ENCODE measurements at places on chromosomes 16 and 17.
A peak's percentile ranks its signal among the peaks of the same experiment; 100 is the strongest.

DNA sequence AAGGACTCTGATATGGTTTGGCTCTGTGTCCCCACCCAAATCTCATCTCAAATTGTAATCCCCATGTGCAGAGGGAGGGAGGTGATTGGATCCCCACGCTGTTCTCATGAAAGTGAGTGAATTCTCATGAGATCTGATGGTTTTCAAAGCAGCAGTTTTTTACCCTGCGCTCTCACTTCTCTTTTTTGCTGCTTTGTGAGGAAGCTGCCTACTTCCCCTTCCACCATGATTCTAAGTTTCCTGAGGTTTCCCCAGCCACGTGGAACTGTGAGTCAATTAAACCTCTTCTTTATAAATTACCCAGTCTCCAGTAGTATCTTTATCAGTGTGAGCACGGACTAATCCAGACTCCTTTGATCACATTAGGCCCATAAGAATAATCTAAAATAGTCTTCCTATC, 719.7 kb upstream of the CDH8 start:
- DNase-seq: no peak

- DNase-seq: no peak
These were observed 3.8 kb upstream of the RPL23 start for GRCh38 chr17:38857271-38857670.

DNA sequence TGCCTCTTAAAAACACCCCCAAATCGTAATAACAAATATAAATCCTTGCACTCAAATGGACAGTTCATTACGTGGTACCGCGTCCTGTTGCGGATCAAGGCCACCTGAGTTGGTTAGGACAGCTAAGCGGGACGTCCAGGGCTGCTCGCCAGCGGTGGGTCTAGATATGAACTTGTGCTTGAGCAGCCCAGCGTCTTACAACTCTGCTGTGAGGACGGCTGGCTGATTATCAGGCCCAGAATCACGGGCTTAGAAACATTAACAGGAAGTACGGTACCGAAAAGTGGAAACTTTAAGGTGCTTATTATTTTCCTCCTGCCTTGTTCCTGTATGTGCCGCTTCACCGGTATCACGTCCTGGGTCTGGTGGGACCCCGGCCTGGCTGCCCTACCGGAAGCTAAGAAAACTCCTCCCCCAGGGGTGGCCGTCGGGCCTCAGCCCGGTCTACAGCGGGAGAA, 832 bp upstream of the SRRM2 start:
- DNase-seq: no peak

DNA sequence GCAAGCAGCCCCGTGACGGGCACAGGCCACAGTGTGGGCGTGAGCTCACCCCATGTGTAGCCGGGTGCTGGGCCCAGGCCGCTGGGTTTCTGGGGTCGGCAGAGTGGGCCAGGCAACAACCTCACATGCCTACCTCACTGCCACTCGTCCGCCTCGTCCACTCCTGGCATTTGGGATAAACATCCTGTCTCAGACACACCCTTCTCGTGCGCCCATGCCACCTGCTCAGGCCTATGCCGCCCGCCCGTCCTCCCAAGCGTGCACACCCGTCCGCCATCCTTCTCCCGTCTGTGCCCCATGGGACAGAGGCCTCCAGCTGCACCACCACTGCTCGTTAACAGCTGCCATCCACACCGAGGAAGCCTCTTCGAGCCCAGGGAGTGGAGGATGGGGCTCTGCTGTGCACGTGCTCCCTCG, 64.3 kb downstream of the KLHDC4 start:
- no peak for DNase-seq

DNA sequence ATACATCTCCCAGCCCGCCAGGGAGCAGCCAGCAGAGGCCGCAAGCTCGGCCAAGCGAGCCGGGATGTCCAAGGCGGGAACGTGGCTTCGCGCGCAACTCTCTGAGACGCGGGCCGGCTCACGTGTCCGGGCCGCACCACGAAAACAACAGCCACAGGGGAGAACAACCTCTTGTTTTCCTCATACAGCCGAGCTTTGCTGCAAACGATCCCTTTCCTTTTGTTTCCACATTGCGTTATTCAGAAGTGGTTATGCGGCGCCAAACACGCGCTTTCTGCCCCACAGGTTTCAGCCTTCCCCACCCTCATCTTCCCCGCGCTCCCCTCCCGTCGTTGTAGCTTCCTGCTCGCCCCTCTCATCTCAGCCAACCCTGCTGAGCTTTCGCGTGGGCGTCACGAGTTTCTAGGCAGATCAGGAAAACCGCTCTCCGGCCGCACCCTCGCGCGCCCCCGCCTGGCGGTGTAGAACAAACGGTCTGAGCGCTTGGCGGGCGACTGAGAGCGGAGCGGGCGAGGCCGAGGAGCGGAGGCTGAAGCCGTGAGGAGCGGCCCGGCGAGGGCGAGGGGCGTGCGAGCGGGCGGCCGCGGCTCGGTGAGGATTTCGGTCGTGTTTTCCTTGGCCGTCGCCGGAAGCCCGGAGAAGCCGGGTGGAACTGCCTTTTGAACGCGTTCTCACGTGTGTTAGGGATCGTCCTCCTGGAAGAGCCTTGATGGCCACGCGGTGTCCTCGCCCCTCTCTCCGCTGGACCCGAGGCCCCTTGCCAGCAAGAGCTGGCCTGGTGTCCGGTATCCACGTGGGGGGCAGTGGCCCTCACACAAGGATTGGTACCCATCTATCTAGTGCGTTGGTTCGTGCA, 6.6 kb upstream of the SMARCD2 start:
- peak; percentile 93 for DNase-seq

DNA sequence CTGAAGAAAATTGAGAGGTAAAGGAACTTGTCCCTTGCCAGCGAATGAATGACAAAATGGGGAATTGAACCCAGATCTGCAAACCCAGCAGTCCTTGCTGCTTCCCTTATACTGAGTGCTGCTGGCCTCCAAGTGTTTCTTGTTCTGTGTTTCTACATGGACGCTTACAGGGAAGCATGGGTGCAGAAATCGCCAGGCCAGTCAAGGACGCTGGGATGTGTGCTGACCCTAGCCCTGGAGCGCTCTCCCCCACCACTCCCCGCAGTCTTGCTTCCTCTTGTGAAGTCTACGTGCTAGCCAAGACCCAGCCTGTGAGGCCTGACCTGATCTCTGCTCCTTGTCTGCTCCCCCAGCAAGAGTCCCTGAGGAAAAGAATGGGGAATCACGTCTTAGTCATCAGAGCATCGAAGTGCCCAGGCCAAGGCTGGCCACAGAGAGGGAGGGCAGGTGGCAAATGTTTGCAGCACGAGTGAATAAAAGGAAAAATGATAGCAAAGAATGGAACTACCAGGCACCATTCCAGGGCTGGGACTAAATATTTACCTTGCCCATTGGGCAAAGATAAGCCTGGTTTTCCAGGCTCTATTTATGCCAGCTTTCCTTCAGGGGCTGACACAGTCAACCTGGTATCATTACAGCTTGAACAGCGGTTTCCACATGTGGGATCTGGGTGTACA, 17.4 kb downstream of the CA4 start:
- DNase-seq: no peak

DNA sequence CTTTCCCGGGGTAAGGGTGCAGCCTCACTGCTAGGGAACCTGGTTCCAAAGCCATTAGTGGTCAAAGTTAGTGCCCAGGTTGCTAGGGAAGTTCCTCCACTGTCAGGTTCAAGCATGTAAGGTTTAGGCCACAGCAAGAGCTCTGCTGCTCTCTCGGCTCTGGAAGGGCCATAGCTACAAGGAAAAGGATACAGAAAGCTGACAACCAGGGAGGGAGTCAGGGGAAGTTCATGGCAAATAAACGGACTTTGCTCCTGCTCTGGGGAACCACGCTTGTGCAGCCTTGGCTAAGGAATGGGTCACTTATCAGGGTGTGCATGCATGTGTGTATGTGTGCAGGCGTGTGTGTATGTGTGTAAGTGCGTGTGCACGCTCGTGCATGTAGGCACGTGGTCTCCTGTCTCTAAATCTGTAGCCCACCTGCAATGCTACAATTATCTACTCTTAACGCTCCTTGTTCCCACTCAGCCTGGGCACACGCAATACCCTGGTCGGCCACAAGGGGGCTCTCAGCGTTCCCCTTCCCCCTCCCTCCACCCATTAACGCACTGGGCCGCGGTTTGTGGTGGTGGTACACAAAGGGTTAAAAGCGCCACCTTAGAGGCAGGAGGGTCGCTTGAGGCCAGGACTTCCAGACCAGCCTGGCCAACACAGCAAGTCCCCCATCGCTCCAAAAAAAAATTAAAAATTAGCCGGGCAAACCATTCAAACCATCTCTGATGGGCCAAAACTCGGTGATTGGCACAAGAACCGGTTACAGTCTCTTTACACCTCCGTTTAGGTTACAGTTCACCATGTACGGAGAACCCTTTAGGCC, 48.4 kb upstream of the KDM8 start:
- DNase-seq: peak; percentile 50

GRCh38 chr16:51388516-51388951, 237.5 kb upstream of the SALL1 start:
- no peak for DNase-seq

GRCh38 chr16:88613293-88613692, 25.1 kb upstream of the IL17C start:
- DNase-seq: no peak

GRCh38 chr17:79738643-79739042, 7.9 kb downstream of the ENPP7 start:
- no peak for DNase-seq

- DNase-seq: no peak
These were observed 2.1 kb upstream of the ITGB3 start for GRCh38 chr17:47251421-47251940.

- no peak for DNase-seq
These were observed 64.8 kb downstream of the TUBD1 start for GRCh38 chr17:59827721-59828477.

DNA sequence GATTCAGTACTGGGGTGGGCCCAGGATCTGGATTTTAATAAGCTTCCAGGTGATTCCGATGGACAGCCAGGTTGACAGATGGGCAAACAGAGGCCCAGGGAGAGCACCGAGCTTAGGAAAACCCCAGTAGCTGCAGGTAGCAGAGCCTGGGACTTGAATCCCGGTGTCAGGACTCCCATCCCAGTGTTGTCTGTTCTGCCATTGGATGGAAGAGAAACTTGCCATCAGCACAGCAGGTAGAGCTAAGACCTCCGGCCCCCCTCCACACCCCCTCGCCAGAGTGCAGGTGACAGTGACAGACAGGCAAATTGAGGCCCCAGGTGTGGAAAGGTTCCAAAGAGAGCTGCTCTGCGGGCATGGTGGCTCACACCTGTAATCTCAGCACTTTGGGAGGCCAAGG, 12.4 kb downstream of the KATNB1 start:
- DNase-seq: no peak

DNA sequence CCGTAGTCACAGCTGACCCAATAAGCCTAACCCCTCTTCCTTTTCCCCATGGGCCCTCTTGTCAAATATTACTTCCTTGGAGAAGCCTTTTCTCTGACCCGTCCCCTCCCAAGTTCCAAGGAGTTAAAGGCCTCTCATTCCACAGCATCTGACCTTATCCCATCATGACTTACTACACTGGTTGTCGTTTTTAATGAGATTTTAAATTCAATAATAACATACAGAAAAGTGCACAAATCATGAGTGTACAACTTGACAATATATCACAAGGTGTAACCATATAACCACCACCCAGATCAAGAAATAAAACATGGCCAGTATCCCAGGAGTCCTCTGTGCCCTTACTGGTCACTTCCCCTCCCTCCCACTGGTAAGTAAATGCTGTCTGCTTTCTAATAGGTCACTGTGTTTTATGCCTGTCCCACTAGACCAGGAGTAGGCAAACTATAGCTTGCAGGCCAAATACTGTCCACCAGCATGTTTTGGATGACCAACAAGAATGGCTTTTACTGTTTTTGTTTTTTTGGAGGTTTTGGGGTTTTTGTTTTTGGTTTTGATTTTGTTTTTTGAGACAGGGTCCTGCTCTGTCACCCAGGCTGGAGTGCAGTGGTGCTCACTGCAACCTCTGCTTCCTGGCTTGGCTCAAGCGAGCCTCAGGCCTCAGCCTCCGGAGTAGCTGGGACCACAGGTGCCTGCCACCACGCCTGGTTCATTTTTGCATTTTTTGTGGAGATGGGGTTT, 1.2 kb upstream of the FDXR start:
- DNase-seq: no peak

GRCh38 chr17:57869617-57870282, 19.9 kb upstream of the MRPS23 start:
- no peak for DNase-seq

DNA sequence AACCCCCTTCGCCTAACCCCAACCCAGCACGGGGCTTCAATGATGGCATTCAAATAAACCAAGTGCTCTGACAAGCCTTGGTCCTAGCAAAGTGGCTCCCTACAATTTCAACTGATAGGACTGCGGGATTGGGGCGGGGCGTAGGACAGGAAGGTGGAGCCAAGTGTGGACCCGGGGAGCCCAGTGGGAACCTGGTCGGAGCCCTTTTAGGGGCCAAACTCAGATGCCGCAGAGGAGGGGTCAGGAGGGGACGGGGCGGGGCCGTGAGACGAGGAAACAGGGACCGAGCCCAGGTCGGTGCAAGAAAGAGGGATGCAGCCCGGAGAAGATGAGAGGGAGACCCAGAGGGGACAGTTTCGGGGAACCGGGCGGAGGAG, 13.2 kb upstream of the CDIPT start:
- DNase-seq: no peak

GRCh38 chr17:47304186-47304585, 19.6 kb upstream of the EFCAB13 start:
- no peak for DNase-seq

- no peak for DNase-seq
These were observed 242.9 kb downstream of the FTO start for GRCh38 chr16:53946746-53947386.

DNA sequence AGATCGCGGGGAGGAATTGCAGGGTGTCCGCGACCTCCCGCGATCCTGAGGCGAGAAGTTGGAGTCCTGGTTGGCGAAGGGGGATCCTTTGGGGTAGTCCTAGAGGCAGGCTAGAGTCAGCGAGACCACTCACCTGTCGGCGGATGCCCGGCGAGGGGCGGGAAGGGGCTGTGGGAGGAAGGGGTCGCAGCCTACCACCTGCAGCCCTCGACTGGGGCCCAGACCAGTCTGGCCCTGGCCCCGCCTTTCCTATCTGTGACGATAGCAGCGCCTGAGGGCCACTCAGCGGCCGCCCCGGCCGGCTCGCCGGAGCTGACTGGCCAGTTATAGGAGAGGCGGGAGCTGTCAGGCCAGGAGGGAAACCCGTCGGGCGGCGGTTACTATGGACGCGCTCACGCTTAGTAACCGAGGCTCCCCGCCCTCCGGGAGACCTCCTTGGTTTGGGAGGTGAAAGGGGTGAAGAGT, at the start of gene TEKT3:
Gene TEKT3, minus strand, starts transcription at position 213 of the 465 bp plus-strand sequence. CDS start 10,012 bp downstream, outside the sequence.
- DNase-seq: no peak

GRCh38 chr17:19714542-19715411, 1.6 kb downstream of the SLC47A2 start:
- DNase-seq: no peak
